ENCODE measurements at places on chromosomes 7 and 10.

- no peak for DNase-seq
Measured at GRCh38 chr7:55500117-55500756, 72.1 kb downstream of the VOPP1 start.

- no peak for DNase-seq
Measured at GRCh38 chr7:135159359-135160085, 11.0 kb downstream of the CYREN start.

GRCh38 chr10:116719804-116720203 lies 22.6 kb downstream of the HSPA12A start:
- no peak for DNase-seq

DNA sequence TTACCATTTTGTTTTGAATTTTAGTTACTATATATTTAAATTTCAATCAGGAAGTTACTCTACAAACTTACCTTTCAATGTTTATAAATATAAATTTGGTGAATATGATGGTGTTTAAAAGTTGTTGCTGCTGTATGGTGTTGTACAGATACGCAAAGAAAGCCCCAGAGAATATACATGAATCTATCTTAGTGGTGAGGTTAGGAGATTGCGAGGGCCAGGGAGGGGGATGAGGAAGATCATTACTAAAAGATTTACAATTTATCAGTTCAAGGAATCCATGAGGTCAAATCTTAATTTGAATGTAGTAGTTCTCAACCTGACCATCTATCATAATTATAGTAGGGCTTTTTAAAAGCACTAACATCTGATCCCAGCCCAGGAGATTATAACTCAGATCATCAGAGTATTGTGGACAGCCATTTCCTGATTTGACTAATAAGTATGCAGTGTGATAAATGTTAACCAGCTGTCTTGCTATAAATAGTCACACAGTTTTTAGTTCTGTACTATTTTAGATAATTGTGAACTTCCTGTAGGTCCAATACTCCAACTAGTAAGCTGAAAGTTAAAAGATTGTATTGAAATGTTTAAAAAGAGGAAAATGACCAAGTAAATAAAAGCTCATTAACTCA lies 23.6 kb downstream of the FAM3C start:
- DNase-seq: no peak

- DNase-seq: no peak
Measured at GRCh38 chr10:117132751-117133231, 5.3 kb downstream of the VAX1 start.

- DNase-seq: no peak
Measured at GRCh38 chr7:11829954-11830353, 2.0 kb downstream of the THSD7A start.

DNA sequence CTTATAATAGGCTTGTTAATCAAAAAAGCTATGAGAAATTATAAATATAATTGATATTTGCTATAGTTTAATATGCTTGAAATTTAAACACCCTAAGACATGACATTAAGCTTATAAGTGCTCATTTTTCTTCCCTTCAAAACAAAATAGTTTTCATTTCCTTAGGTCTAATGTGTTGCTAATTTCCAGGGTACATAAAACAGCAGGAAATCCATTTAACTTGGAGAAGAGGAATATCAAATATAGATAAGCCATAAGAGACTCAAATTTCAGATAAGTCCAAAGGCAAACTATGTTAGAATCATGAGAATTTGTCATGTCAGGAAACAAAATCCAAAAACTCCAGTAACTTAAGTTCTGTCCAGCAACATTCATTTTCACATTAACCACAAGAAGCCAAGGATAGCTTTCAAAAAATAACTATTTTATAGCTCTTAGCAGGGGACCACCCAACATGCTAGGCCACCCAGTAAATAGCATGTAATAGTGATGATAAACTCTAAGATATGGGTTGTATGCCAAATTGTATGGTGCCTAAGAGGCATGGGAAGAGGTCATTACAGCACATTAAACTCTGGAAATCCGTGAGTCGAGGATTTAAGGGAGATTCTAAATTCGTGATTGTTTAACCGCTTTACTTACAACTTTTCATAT lies 298.1 kb downstream of the CRPPA start:
- DNase-seq: no peak

DNA sequence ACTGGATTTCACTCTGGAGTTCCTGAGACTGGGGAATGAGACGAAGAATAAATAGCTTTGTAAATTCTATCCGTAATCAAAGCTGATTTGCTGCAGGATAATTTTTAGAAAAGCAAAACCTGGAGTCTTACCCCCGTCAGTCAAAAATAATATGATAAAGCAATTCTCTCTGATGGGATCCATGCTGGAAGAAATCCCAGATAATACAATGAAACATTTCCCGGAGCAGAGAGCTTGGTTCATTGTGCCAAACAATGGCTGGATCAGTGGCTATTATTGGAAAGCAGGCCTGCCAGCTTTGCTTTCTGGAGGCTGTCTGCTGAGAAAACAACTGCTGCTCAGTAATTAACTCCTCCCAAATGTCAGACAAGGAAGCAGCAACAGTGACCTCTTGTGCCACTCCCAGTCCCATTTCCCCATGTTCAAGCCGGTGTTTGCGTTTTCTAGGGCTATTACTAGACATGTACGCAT lies 609.4 kb upstream of the PCDH15 start:
- DNase-seq: no peak

DNA sequence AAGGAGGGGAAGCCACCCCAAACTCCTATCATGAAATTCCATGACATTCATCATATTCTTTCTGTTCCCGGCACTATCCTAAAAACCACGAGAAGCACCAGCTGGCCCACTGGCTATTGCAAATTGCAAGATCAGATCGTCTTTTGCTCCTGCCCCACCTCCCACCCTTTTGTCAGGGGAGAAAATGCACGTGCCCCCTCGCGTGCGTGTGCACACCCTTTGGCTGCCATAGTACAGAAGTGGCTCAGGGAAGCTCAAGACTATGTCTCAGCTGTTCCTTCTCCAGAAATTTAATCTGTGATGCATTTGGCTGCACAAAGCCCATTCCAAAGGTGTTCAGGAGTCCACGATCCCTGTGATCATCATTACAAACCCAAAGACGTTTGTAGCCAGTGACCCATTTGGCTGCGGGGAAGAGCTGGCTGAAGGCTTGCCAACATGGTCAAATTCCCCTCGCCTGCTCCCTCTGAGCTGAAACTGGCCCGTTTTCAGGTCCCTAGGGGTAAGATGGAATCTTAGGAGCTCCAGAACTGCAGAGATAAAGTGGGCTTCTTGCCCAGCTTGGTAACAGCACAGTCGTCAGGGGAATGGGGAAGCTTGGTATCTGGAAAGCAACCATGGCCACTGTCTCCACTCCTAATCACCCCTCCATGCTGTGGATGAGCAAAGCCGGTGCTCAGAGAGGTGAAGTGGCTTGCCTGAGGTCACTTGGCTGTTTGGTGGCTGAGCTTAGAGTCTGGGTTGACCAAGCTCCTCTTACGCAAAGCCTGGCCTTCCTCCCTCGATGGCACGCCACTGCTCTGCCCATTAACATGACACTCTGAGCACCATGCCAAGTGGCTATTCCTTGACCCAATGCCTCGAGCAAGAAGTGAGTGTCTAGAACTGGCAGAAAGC lies 155.4 kb downstream of the NEURL1 start:
- no peak for DNase-seq

- DNase-seq: peak; percentile 55
Measured at GRCh38 chr7:151696721-151697514, 177.2 kb upstream of the RHEB start.

DNA sequence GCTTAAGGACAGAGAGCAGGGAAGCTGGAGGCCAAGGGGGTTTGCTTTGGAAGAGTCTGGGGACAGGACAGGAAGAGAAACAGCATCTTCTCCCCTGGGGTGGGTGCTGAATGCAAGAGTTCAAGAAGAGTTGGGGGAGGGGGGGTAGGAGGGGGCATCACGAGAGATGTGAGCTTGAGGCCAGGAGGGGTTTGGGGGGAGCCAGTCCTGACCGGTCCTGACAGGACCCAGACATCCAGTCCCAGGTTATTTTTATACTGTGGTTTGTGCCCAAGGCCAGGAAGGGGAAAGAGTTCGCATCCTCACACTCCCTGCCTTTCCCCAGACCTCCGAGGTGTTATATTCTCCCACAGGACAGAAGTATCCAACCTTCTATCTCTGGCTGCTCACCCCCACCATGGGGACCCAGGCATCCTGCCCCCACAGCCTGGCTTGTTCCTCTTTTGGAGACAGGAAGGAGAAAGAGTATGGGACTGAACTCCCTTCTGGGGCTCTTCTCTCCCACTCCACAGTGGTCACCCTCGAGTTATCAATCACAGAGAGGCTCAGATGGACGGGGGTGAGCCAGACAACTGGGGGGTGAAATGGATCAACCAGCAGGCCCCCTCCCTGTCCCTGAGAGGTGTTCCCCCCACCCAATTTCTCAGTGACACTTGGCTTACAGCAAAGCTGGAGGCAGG lies 2.8 kb downstream of the TSC22D4 start:
- DNase-seq: no peak

GRCh38 chr10:123284022-123284421 lies 129.8 kb downstream of the BUB3 start:
- DNase-seq: peak; percentile 44

DNA sequence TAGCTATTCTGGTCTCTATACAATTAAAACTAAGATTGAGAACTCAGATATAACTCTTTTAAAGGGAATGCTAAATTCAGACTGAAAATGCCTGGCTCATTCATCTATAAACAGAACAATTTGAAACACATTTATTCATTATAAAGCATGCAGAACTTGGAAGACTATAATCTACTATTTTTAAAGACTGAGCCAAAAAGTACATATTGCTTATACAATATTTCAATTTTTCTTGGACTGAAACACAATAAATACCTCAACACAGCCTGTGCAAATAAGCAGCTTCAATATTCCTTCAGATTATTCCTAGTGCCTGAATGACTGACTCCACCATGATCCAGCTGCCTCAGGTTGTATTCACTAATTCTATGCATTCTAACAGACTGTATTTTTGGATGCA lies 15.5 kb upstream of the PHYH start:
- DNase-seq: no peak

GRCh38 chr7:17142831-17143541 lies 155.5 kb upstream of the AHR start:
- no peak for DNase-seq

DNA sequence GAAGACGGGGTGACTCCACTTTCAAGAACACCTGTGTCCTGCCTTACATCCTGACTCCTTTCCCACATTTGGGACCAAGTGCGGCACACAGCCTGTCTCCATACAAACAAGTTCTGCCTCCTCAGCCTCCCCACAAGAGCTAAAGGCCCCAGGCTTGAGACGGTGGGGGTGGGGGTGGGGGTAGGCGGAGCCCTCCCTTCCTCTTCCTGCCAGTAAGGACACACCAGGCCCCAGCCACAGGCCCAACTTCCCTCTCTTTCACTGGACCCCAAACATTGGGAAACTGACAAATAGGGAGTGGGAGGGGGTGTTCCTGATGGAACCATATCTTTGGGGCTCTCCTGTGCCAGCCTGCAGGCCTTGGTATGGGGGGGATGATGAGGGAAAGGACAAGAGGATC lies 4.6 kb downstream of the CDK5 start:
- no peak for DNase-seq

DNA sequence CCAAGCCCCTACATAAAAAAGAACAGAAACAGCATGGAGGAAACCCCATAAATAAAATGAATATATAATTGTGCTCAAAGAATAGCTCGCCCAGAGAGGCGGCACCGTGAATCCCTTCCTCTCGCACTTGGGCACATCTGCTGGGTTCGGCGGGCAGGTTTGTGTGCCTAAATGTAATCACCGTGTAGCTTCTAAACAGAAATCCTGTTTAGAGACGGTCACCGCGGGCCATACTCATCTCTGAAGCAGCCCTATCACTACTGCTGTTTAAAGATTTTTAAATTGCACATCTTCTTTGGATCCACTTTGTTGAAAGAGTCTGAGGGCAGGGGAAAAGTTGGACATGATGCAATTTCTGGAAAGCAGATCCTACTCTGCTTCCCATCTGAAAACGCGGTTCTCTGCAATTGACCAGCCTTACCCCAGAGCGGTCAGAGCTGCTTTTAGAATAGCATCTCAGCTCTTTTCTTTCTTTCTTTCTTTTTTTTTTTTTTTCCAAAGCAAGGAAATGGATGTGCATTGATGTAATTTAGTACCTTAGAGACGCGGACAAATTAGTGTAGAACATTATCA lies 6.4 kb downstream of the DRGX start:
- no peak for DNase-seq

DNA sequence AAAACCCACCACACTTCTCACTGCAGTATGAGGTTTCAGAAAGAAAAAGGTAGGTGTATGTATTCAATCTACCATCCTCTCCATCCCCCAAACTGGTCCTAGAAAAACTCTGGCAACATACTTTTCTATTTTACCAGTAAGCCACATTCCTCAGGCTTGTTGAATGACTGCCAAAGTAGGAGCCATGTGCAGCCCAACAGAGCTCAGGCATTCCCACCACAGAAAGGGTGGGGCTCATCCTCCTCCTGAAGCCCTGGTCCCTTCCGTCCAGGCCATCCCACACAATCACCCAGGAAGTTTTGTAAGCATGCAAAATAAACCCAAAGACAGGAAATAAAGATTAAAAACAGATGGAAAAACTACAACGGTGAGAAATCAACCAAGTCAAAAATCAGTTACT lies 57.2 kb downstream of the MAD1L1 start:
- DNase-seq: no peak

GRCh38 chr7:23184709-23185359 lies 3.0 kb downstream of the NUP42 start:
- peak; percentile 52 for DNase-seq

DNA sequence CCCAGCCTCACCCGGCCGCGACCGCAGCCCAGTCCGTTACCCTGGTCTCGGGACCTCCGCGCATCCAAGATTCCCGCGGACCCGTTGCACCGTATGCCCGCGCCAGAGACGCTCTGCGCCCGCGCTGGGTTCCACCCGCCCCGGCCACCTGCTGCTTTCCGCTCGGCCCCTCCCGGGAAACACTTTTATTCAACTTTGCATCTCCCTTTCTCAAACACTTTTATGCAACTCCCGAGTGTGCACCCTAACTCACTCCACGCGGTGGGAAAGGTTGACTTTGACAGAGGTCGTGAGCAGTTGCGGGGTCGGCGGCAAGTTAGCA lies at the start of gene ODAD2:
Gene ODAD2, minus strand, starts transcription at position 126 of the 322 bp plus-strand sequence. CDS start 3,937 bp downstream, outside the sequence.
- no peak for DNase-seq

- no peak for DNase-seq
Measured at GRCh38 chr10:131109291-131109690, 202.2 kb downstream of the TCERG1L start.

DNA sequence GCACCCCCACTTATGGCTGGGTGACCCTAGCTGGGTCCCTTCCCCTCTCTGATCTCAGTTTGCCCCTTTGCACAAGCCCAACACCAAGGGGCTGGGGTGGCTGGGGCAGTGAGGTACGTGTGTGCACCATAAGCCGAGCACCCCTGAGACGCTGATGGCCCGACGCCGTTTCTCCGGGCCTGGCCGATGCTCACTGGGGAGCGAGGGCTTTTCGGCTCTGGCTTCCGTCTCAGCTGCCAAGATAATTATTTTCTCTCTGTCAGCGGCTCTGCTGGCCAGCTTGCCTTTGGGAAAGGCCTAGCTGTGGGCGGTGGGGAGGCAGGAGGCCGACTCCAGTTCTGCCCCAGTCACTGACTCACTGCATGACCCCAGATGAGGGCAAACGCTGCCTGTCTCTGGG lies 91.0 kb downstream of the ZMIZ1 start:
- no peak for DNase-seq

GRCh38 chr10:98555021-98555619 lies 108.4 kb upstream of the HPS1 start:
- peak; percentile 37 for DNase-seq

All from HuH-7 (cell line).